ENCODE measurements at places on chromosomes 11 and 22.

GRCh38 chr22:39216143-39216490 lies 28.7 kb downstream of the PDGFB start:
- ATAC-seq: no peak

- ATAC-seq: no peak
These were observed 40.5 kb downstream of the PRCP start for GRCh38 chr11:82859750-82860149.

DNA sequence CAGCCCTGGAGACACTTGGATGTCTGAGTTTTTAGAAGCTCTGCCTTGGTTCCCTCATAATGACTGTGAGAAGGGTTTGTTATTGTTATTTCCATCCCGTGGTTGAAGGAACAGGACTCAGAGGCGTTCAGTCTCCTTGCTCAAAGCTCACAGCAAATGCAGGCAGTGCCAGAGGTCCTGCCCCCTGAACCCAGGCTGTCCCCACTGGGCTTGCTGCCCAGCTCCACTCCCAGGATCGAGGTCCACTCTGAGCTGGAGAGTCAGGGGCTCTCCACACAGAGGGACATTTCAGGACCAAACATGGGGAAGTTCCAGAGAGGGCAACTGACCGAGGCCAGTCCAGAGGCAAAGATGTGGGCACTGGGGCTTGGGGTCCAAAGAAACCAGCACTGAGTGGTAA lies 14.8 kb downstream of the FGF4 start:
- no peak for ATAC-seq

GRCh38 chr11:94926698-94927237 lies 46.6 kb downstream of the CWC15 start:
- no peak for ATAC-seq

GRCh38 chr11:34050581-34051348 lies 766 bp upstream of the CAPRIN1 start:
- no peak for ATAC-seq

Data from activated CD4-positive, CD25-positive, alpha-beta regulatory T cell treated with anti-CD3 and anti-CD28 coated beads, Interleukin-2, amount 50 U/mL, for 24 hours (primary cell).